Right hindlimb (tissue), 1 donor: ENCODE measurements at places on chromosomes 6 and 20.

- peak; percentile 71 for DNase-seq
Measured at GRCh38 chr6:41940759-41941279, 789 bp downstream of the CCND3 start.

- DNase-seq: no peak
Measured at GRCh38 chr20:3560578-3560977, 89.8 kb downstream of the ATRN start.

DNA sequence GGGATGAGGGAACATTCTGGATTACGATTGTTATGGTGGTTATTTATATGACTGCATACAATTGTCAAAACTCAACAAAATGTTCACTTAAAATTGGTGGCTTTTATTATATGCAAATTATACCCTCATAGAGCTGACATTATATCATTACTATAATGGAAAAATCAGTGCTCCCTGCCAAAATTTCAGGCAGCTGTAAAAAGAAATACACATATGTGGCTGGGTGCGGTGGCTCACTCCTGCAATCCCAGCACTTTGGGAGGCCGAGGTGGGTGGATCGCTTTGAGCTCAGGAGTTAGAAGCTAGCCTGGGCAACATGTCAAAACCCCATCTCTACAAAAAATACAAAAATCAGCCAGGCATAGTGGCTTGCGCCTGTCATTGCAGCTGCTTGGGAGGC is 75.8 kb upstream of the SULF2 start:
- DNase-seq: no peak

DNA sequence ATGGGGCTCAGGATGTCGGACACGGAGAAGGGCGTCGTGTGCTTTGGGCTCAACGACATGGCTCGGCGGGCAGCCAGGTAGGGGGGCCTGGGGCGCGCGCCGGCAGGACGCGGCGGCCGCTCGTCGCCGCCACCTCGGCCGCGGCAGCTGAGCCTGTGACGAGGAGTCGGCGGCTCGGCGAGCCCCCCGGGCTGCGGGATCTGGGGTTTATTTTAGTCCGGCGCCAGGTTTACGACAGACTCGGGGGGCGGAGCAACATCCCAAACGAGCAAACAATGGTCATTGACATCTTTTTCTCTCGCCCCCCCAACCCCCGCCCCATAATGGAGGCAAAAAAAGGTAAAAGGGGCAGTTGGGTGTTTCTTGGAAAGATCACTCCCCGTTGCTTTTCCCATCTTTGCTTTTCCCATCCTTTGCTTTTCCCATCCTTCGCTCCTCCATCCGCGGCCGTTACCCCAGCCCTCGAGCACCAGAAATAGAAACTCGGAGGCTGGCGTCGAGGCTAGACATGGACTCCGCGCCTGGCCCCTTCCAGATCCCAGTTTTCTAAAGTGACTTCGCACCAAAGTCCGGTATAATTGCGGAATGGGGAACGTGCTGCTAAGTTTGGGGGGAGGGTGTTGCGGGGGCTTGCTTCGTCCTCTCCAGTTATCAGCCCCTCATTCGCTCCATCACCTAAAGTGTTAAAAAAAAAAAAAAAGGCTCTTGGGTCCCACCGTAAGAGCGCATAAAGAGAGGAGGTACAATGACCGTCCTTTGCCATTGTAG is at the start of gene NKX2-4:
Gene NKX2-4, minus strand, starts transcription at position 186 of the 768 bp plus-strand sequence. Its CDS starts 127 bp downstream, at position 59.
- no peak for DNase-seq

DNA sequence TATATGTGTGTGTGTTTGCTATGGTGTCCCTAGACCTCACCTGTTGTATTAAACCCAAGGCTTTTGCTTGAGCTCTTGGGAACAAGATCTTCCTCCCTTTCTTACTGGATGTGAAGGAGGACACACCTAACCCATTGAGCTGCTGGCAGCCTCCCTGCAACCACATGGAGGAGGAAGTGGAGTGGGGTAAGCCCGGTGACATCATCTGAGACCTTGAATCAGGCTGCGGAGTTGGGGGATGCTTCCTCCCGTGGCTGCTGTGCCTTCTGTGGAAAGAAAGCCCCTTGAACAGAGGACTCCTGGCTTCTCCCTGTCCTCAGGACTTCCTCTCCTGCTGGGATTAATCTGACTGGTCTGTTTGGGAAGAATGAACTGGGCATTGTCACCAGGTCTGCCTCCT is 3.3 kb downstream of the CST11 start:
- no peak for DNase-seq

- peak; percentile 82 for DNase-seq
Measured at GRCh38 chr6:42075159-42075838, 25.0 kb downstream of the TAF8 start.

DNA sequence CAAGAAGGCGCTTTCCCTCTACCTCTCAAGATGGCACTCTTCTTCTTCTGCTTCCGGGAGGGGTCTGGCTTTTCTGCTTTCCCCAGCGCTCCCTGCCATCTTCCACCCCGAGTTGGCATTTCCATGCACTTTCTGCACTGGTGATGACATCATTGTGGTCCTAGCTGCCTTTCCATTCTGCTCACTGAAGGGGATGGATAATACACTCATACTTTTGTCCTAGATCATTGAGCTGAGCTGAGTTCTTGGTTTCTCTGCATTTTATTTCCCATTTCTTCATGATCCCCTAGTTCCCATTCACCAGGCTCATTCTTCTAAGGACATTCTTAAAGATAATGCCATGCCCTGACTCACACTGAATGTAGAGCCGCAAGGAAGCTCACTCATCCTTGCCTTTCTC is 96.7 kb downstream of the EDN1 start:
- no peak for DNase-seq

DNA sequence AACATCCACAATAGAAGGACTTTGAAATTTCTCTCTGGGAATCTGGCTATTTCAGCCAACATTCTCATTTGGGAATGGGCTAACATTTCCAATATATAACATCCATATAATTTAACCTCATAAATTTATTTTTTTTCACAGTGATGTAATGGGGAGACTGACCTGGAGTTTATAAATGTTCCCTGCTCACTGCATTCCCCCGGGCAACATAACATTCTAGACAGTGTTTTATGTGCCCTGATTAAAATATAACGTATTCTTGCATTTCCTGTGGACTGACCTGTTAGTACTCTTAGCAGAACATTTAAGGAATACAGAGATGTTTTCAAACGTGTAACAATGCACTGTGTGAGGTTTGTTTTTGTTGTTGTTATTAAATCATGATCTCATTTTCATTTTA is 20.9 kb downstream of the TSHZ2 start:
- no peak for DNase-seq

DNA sequence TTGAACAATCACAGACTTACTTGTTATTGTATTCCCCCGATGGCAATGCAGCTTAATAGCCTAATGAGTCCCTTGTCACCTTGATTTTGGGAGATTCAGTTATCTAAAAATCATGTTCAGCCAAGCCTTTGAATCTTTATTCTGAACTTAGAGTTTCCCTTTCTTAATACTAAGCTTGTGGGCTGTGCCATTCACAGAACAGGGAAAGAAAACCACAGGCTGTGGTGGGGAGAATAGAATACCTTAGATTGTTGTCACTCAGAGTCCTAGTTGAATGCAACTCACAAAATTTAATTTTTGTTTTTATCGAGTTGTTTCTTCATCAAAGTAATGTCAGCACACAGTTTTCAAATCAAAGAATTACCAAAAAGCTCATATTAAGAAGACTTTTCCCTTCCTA is 37.4 kb downstream of the RFPL4B start:
- DNase-seq: no peak

DNA sequence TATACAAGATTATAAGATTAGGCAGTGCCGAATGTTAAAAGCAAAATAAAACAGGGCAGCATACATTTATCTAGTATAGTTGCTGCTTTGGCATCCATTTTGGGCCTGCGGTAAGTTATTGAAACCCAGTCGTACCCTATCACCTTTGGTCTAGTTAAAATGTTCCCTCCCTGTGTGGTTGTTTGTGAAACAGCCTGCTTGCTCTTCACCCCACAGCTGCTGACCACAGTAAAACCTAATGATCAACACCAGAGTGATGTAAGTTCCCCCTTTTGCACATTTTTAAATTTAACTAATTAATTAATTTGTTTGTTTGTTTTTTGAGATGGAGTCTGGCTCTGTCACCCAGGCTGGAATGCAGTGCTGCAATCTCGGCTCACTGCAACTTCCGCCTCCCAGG is 50.3 kb upstream of the TXNDC5 start:
- no peak for DNase-seq

GRCh38 chr6:4778086-4778485 is 1.9 kb downstream of the CDYL start:
- DNase-seq: no peak

DNA sequence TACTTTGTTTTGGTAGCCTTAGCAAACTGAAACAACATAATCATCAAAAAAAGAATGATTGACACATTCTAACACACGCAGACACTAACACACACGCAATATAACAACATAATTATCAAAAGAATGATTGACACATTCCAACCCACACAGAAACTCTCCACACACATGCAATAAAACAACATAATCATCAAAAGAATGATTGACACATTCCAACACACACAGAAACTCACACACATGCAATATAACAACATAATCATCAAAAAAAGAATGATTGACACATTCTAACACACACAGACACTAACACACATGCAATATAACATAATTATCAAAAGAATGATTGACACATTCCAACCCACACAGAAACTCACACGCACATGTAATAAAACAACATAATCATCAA is 172.4 kb downstream of the THBS2 start:
- DNase-seq: no peak

DNA sequence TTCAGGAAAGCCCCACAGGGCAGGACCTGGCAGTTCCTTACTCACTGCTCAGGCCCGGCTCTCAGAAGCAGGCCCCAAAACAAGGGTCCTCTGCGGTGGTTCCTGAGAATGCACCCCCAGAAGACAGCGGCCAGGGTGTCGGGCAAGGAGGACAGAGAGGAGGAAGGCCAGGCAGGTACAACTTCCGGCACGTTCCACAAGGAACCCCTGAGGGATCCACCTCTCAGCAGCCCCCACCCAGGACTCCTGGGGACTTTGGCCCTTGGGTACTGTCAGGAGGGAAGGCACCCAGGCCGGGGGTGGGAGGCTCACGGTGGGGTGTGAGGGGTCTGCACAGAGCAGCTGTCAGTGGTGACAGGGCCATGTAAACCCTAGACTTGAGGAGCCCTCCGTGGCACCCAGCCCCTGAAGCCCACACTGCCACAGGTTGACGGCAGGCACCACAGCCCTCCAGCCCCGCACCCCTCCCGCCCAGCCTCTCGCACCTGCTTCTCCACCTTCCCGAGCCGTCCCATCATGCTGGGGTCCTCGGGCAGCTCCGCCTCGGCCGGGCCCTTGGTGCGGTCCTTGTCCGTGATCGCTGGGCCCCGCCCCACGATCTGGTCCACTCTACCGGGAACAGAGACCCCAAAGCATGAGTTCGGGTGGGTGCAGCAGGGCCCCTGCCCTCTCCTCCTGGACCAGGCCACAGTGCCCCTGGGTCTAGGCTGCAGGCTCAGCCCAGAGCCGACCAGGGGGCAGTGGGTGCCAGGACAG is 47.0 kb upstream of the CHRNA4 start:
- DNase-seq: no peak

DNA sequence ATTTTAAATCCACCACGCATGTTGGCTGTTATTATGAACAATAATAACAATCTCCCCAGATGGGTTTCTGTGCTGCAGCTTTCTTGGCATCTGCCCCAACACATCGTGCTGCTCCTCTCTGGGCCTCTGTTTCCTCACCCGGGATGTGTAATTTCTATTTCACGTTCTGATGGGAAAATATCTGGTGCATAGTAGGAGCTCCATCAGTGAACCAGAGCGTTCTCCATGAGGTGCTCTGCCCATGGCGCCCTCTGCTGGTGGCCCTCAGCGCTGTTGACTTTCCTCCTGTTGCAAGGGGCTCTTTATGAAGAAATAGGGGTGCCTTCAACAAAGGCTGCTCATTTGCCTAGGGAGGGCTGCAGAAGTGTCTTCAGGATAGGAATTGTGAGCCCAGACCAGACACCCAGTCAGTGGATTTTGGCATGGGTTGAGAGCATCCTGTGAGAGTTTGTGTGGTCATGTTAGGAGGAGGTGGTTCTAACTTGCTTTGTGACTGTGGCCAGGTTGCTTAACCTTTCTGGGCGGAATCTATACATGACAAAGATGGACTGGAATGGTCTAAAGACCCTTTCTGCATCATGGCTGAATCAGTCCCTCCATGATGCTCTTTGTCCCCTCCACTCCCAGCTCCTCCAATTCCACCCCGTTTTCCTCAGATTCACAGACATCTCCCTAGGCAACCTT is 8.1 kb downstream of the SCRT2 start:
- DNase-seq: no peak

GRCh38 chr6:66605011-66605410 is 898.0 kb upstream of the EYS start:
- no peak for DNase-seq

DNA sequence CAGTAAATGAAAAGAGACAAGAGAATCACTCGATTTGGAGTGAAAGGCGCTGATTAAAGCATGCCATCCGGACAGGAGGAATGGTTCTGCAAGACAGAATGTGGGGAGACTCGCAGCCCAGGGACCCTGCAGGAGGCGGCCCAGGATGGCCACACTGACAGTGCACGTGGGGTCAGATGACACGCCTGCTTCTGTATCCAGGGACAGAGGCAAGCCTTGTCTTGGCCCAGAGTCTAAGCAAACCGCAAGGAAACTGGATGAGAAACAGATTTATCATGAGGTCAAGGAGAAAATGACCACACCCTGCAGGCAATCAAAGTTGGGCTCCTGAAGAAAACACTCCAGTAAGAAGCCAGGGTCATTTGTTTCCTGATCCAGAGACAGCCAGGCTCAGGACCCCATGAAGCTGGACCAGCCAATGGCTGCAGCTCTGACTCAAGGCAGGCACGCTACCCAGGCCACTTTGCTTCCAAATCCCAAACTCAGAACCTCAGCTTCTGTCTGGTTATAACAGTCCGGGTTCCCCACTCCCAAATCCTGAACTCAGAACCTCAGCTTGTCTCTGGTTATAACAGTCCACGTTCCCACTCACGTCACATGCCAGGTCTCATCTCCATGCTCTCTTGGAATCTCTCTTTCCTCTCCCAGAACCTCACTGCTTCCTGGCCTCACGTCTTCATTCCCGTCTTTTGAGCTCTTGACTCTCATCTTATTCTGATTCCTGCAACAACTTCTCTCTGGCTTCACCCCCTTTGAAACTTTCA is 144.9 kb upstream of the THBS2 start:
- no peak for DNase-seq

GRCh38 chr6:8814440-8815000 is 379.2 kb upstream of the SLC35B3 start:
- DNase-seq: no peak

GRCh38 chr6:106117579-106117978 is 31.4 kb downstream of the PRDM1 start:
- no peak for DNase-seq

DNA sequence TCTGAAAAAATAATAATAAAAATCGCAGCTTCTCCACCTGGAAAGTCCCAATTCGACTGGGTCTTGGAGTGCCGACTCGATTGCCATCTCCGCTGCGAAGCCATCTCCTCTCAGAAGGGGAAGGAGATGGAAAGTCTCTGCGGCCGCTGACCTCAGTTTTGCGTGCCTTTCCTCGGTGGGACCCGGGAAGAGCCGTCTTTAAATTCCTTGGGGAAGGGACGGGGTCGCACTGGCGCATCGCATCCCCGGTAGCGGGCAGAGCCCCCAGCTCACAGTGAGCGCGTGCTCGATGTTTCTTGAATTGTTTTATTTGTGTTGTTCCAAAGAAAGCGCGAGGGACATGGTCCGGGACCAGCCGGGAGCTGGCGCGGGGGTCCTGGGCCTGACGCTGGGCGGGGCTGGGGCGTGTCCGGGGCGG is 270 bp upstream of the TIAM2 start:
- DNase-seq: no peak

GRCh38 chr6:166422201-166422940 is 39.6 kb upstream of the MPC1 start:
- no peak for DNase-seq
